ENCODE measurements at places on chromosomes 6 and 20.

GRCh38 chr20:50658804-50659380, 32.5 kb downstream of the RIPOR3 start:
- no peak for DNase-seq

GRCh38 chr20:52775786-52776185, 196.4 kb upstream of the TSHZ2 start:
- no peak for DNase-seq

GRCh38 chr6:79301290-79301689, 66.8 kb upstream of the HMGN3 start:
- DNase-seq = no peak

DNA sequence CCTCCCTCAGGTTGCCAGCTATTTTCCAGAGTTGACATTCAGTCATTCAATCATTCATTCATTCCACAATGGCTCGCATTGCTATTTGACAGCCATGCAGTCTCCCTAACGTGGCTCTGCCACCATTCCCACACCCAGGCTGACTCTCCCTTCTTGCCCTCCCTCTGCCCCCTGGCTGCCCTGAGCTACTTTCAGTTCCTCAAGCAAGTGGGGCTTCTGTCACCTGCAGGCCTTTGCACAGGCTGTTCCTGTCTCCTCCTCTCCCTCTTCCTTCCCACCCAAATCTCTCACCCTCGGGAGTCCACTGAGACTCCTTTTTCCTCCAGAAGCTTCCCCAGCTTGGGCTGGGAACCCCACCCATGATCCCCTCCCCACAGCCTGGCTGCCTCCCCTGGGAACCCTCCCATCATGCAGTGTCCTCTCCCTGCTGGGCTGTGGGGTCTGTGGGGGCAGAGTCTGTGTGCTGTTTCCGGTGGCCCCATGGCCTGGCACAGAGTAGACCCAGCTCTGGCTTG, 2.6 kb downstream of the PACSIN1 start:
- no peak for DNase-seq

DNA sequence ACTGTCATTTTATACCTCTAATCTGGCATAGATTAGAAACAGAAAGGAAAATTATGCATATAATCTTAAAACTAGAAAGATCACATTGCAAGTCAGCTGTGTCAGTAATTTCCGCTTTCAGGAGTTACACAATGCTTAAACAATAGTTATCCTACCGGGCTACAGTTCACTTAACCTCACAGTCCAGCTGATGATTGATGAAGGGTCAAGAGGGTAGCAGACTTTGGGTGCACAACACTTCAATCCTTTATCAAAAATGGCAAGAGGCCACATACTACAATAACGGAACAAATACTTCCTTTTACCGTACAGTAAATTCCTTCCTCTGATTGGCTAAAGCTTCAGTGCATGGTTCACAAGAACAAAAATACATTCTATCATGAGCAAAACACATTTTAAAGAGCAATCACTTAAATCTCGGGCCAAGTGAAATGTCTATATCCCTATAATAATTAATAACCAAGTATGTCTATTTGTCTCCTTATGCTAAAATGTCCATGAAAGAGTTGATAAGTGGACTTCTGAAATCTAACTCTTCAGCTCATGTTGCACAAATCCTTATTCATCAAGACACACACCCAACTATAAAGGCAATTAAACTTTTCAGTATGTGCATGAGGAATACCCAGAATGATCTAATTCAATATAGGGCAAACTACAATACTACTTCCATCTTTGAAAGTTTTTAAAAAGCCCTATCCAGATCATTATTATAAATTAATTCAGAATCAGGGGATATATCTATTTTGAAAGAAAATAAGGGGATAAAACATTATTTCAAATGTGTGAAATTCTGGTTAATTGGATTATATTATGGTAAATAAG, 76.8 kb downstream of the HIVEP2 start:
- DNase-seq = no peak

- no peak for DNase-seq
These were observed 144.4 kb upstream of the GJE1 start for GRCh38 chr6:141988327-141988726.

DNA sequence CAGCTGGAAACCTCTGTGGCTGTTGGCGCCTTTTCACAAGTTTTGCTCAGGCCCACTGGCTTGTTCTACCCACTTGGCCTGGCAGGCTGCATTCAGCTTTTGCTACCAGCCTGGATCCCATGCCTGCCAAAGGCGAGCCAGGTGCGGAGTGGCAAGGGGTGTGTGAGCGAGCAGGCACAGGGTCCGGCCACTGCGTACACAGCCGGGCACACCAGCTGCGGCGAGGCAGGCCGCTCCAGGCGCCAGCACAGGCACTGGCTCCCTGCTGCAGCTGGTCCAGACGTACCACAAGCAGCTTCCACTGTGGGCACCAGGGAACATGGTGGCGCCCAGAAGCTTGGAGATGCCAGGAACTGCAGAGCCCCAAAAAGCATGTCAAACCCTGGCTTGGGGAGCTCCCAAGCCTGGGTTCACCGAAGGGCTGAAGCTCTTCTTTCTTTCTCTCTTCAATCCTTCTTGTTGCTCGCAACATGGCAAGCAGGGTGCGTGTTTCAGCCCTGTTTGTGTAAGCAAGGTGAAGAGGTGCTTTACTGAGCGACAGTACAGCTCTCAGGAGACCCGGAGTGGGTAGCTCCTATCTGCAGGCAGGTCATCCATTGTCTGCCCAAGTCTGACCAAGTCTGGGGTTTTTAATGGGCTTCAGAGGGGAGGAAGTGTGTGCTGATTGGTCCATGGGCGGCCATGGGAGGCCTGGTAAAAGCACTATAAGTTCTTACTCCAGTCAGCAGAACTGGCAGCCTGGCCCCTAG, 32.6 kb upstream of the GRM4 start:
- no peak for DNase-seq

DNA sequence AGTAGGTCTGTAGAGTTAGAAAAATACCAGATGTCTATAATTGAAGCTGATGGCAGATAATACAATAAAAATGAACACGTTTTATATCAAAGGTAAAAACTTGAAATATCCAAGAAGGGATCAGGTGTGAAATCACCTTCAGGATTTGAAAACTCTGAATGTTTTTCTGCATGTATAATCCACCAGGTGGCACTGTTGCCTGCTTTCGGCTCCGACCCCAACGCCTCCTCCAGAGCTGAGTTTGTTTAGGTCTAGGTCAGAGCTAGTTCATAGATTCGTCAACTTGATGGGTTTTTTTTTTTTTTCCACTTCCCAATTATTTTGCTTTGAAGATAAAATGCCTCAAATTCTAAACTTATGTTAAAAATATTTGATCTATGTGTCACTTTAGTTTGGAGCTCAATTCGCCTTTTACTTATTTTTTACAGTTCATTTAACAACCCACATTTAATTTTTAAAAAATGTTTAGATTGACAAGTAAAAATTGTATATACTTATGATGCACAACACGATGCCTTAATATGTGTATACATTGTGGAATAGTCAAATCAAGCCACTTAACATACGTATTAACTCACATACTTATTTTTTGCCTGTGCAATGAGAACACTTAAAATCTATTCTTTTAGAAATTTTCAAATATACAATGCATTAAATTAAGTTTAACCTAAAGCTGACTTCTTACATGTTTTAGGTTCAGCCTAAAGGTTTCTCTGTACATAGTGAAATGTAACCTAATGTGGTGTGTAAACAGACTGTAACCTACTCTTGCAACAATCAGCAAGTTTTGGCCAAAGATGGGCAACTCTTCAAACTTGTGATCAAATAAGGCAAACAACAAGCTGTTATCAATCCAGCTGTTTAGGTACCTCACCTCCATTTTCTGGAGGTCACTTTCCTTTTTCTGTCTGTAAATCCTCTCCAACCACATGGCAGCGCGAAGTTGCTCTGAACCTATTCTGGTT, 39.4 kb upstream of the ENPP4 start:
- DNase-seq = peak; percentile 34

GRCh38 chr6:83057705-83058321, 7.8 kb downstream of the UBE3D start:
- no peak for DNase-seq

DNA sequence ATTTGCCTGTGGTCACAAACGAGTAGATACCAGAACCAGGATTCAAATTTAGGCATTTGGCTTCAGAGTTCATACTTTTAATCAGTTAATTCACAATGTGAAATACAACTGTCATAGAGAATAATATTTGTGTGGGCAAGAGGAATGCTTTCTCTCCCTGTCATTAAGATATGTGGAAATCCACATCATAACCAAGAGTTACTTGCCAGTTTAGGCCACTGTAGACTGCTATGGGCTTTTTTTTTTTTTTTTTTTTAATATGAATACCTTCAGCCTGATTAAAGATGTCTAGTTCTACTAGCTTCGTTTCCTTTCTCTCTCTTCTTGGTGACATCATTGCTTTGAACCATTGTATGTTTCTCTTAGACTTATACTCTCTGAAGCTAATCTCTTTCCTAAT, 244.9 kb downstream of the ZFAND3 start:
- no peak for DNase-seq

DNA sequence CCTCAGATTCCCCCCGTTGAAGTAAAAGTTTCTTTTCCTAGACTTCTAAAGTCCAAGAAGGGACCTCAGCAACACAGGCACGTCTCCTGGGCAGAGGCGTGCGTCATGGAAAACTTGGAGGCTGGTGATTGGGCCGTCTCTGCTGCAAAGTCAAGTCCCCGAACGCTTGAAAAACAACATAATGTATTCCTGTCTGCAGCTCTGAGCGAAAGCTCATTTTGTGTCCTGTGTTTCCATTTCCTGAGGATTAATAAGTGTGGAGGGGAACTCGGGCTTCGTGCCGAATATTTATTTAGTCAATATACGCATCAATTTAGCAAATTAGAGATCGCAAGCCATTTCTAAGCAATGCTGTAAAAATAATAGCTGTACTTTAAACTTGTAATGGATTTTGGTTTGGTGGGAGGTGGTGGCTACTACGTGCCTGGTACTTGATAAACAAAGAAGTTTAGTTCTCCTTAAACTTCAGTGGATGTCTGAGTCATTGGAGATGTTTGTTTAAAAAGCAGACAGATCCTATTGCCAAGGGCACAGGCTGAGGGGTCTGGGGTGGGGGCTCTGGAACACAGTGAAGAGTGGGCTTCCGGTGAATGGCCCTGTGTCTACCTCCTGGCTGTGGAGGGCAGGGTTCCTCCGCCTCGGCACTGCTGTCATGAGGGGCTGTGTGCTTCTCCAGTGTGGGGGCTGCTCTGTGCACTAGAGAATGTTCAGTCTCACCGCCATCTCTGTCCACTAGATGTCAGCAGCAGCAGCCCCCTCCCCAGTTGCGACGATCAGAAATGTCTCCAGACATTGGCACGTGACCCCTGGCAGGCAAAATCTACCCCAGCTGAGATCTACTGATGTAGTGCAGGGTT, 21.8 kb downstream of the PCK1 start:
- DNase-seq = no peak

- no peak for DNase-seq
These were observed 5.2 kb downstream of the SIRPA start for GRCh38 chr20:1900321-1900801.

GRCh38 chr6:118761645-118762044, 110.3 kb upstream of the CEP85L start:
- DNase-seq = no peak

DNA sequence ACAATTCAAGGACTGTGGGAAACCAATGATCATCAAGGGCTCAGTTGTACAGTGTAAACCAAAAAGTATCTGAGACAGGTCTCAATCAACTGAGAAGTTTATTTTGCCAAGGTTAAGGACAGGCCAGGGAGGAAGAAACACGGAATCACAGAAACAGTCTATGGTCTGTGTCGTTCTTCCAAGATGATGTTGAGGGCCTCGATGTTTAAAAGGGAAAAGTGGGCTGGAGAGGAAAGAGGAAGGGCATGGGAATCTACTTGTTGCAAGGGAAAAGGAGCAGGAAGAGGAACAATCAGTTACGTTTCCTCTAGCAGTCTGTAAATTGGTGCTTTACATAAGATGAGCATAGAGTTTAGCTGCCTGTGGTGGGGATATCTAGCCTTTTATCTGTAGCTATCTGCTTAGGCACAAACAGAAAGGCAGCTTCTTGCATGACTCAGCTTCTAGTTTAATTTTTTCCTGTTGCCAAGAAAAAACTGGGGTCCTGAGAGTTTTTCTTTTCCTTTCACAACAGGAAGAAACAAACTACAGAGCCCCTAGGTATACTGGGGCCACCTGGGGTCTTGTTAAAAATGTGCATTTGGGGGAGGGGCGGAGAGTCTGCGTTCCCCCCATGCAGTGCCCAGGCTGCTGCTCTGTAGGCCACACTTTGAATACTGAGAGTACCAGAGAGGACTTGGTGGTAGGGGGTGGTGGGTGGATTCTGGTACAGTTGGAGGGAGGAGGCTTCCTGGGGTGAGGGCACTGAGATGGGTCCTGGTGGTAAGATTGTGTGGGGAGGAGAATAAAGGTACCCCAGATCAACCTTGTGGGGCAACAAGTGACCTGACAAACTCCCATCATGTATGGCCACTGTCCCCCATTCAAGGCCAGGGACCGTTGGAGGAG, 35.3 kb upstream of the EZR start:
- no peak for DNase-seq

- DNase-seq = no peak
These were observed at the start of gene APOBEC2 for GRCh38 chr6:41053041-41053440. Gene APOBEC2, plus strand, starts transcription at chr6:41053202. Its CDS starts 146 bp downstream, at chr6:41053348.

DNA sequence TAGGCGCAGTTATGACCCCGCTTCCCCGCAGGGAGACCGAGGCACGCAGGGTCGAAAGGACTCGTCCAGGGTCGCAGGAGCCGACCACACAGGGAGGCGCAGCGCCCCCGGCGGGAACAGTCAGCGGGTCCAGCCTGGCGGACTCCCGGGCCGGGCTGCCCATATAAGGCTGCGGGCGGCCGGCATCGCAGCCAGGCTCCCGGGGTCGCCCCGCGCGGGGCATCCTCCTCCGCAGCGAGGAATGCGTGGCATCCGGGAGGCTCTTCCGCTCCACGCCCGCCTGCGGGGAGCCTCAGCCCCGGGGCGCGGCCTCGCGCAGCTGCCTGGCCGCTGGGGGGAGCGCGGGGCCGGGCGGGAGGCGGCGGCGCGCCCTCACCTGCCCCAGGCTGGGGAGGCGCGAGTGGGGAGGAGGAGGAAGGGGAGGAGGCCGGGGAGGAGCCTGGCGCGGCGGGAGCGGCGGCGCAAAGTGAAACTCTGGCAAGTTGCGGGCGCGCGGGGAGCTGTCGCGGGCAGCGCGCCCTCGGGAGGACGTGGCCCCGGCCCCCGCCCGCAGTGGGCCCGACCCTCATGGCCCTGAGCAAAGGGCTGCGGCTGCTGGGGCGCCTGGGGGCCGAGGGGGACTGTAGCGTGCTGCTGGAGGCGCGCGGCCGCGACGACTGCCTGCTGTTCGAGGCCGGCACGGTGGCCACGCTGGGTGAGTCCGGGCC, at the start of gene SYNJ2:
SYNJ2 (plus strand) TSS at position 469 of the 707 bp plus-strand sequence; CDS start at position 568, 99 bp downstream.
- peak; percentile 66 for DNase-seq

GRCh38 chr6:130206479-130206878, 16.3 kb downstream of the SAMD3 start:
- DNase-seq = no peak

GRCh38 chr6:52523378-52524142, 53.3 kb downstream of the TRAM2 start:
- DNase-seq = no peak
